ENCODE measurements at places on chromosomes 4 and X.

- H3K4me1 ChIP-seq = peaks cover 11% of the 10 kb centered on the region
- H3K4me3 ChIP-seq = no peak overlapping the region
- peaks cover 9% of the 10 kb centered on the region for H3K27me3 ChIP-seq
- DNase-seq = no peak
- H3K36me3 ChIP-seq = peaks cover 8% of the 10 kb centered on the region
Observed at GRCh38 chrX:10017872-10018271, 50.7 kb downstream of the CLDN34 start.

DNA sequence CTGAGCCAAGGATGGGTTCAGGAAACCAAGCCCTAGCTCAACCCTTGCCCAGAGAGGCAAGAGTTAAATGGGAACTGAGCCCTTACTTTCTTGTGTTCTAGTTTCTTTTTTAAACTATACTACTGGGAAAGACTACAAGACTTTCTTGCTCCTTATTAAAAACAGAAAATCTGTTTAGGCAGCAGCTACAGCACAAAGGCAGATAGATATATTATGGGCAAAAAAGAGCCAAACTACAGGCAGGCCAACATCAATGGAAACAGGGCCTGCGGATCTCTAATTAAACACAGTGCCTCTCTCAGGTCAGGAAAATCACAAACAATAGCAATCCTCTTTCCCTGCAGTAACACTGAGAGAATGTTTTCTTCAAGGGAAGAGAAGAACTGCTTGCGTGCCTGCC, 226.0 kb downstream of the LDB2 start:
- H3K36me3 ChIP-seq = no peaks in the 10 kb centered on the region
- no peaks in the 10 kb centered on the region for H3K27me3 ChIP-seq
- DNase-seq = no peak
- H3K27ac ChIP-seq = no peak overlapping the region

- no peaks in the 10 kb centered on the region for H3K4me1 ChIP-seq
- H3K27ac ChIP-seq = no peak overlapping the region
- DNase-seq = no peak
- no peaks in the 10 kb centered on the region for H3K36me3 ChIP-seq
- H3K4me3 ChIP-seq = no peak overlapping the region
- no peaks in the 10 kb centered on the region for H3K27me3 ChIP-seq
Observed at GRCh38 chr4:21780148-21780547, 168.4 kb downstream of the KCNIP4 start.

GRCh38 chrX:57977992-57978391, 67.7 kb upstream of the ZXDA start:
- no peaks in the 10 kb centered on the region for H3K27me3 ChIP-seq
- H3K4me1 ChIP-seq = no peaks in the 10 kb centered on the region
- no peak overlapping the region for H3K27ac ChIP-seq
- no peak overlapping the region for H3K4me3 ChIP-seq
- no peaks in the 10 kb centered on the region for H3K36me3 ChIP-seq

DNA sequence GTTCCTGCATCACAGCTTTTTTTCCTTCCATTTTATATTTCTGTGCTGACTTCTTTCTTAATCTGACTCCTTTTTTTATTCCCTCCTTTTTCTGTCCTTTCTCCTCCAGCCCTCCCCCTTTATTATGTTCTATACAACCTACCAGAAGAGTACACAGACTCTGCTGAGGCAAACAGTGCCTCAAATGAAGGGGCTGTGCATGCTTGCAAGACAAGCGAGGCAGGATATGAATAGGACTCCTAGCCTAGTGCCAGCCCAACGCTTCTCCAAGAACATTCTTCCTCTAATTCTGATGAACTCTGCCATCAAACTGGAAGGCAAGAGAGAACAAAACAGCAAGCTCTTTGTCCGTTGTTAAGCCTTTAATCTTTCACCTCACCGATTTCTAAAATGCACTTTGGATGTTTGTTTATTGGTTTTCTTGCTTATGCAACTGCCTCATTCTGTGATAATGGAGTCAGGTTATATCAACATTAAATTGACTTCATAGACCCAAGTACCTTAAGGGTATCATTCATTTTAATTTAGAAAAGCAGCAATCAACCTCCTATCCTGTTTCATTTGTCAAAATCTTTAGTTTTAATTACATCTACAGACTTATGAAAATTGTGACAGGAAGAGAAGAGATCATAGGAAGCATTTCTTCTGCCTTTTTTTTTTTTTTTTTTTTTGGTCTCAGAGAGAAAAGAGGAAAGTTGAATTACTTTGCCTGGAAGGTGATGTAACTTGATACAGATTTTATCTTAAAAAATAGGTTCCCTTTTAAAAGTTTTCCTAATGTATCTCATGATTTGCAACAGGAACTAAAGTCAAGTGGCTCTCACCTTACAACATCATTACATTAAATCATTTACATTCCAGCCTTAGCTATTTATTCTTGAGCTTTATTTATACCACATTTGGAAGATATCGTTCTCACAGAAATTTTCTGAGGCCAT, 284.7 kb upstream of the FTHL17 start:
- no peaks in the 10 kb centered on the region for H3K27me3 ChIP-seq
- no peak overlapping the region for H3K4me3 ChIP-seq
- DNase-seq = no peak
- no peaks in the 10 kb centered on the region for H3K4me1 ChIP-seq

DNA sequence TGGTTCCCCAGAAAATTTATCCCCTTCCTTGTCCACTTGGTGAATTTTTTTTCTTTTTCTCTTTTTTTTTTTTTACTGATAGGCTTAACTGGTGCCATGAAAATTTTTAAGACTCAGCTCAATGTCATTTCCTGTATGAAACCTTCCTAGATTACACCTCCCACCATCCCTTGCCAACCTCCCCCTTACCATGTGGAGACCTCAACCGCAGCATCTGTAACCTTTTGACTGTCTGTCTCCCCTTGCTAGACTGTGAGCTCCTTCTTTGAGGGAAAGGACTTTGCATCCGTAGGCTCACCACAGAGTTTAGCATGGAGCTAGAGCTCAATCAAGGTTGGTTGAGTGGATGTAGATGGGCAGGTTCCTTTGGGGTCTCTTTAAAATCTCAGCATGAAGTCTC, 5.2 kb upstream of the PGRMC1 start:
- H3K4me3 ChIP-seq = no peak overlapping the region
- peaks cover 55% of the 10 kb centered on the region for H3K27me3 ChIP-seq
- no peaks in the 10 kb centered on the region for H3K36me3 ChIP-seq
- no peak for DNase-seq

DNA sequence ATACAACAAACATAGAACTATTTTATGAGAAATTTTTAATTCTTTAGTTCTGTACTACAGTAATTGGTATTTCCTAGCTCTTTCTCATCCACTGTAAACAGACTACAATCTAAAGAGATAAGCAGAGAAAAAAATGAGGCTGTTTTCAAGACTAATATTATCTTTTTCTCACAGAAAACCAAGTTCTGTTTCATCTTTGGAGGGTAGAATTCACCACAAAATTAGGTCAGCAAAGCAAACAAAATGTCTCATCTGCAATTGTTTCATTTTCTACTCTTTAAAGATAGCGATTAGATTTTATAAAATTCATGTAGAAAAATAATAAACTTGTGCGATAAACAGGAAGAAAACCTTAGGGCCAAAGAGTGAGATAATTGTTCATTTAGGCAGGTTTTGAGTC, 10.8 kb downstream of the APOO start:
- no peaks in the 10 kb centered on the region for H3K27me3 ChIP-seq
- H3K36me3 ChIP-seq = no peaks in the 10 kb centered on the region
- DNase-seq = no peak
- no peak overlapping the region for H3K27ac ChIP-seq
- no peak overlapping the region for H3K4me3 ChIP-seq

GRCh38 chr4:110034026-110034393, 121.3 kb downstream of the EGF start:
- H3K36me3 ChIP-seq = no peaks in the 10 kb centered on the region
- DNase-seq = no peak
- no peak overlapping the region for H3K27ac ChIP-seq
- peaks cover 14% of the 10 kb centered on the region for H3K4me1 ChIP-seq
- peaks cover 40% of the 10 kb centered on the region for H3K27me3 ChIP-seq

- H3K36me3 ChIP-seq = no peaks in the 10 kb centered on the region
- no peak for DNase-seq
- H3K4me3 ChIP-seq = no peak overlapping the region
- no peak overlapping the region for H3K27ac ChIP-seq
- H3K4me1 ChIP-seq = no peaks in the 10 kb centered on the region
Observed at GRCh38 chr4:124484008-124484407, 228.5 kb downstream of the ANKRD50 start.

- DNase-seq = no peak
- H3K27me3 ChIP-seq = no peaks in the 10 kb centered on the region
- no peak overlapping the region for H3K4me3 ChIP-seq
Observed at GRCh38 chrX:27679281-27679680, 89.1 kb downstream of the DCAF8L2 start.

- no peaks in the 10 kb centered on the region for H3K4me1 ChIP-seq
- DNase-seq = no peak
- H3K27ac ChIP-seq = no peak overlapping the region
- no peaks in the 10 kb centered on the region for H3K36me3 ChIP-seq
- no peak overlapping the region for H3K4me3 ChIP-seq
Observed at GRCh38 chr4:144288011-144288903, 147.7 kb upstream of the GYPA start.

DNA sequence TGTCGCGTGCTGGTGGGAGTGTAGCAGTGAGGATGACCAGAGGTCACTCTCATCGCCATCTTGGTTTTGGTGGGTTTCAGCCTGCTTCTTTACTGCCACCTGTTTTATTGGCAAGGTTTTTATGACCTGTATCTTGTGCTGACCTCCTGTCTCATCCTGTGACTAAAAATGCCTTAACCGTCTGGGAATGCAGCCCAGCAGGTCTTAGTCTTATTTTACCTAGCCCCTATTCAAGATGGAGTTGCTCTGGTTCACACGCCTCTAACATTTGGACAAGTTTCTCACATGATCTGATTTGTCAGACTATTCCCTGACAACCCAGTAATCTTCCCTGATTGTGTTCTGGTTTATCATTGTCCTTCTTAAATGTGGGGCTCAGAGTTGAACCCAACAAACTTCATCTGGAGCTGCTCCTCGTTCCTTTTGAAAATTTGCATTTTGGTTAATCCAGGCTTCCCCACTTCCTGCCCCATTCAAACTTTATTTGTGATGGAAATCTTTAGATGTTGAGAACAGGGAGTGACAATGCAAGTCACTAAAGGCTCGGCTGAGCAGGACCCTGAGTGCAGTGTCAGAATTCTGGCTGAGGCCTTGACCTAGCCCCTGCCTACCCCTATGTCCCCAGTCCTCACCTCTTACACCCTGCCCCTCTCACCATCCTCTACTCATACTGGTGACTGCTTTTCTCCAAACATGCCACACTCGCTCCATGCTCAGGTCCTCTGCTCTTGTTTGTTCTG, 226.8 kb downstream of the STIM2 start:
- H3K36me3 ChIP-seq = no peaks in the 10 kb centered on the region
- no peak for DNase-seq
- H3K4me3 ChIP-seq = no peak overlapping the region
- H3K27me3 ChIP-seq = peaks cover 34% of the 10 kb centered on the region
- no peak overlapping the region for H3K27ac ChIP-seq

DNA sequence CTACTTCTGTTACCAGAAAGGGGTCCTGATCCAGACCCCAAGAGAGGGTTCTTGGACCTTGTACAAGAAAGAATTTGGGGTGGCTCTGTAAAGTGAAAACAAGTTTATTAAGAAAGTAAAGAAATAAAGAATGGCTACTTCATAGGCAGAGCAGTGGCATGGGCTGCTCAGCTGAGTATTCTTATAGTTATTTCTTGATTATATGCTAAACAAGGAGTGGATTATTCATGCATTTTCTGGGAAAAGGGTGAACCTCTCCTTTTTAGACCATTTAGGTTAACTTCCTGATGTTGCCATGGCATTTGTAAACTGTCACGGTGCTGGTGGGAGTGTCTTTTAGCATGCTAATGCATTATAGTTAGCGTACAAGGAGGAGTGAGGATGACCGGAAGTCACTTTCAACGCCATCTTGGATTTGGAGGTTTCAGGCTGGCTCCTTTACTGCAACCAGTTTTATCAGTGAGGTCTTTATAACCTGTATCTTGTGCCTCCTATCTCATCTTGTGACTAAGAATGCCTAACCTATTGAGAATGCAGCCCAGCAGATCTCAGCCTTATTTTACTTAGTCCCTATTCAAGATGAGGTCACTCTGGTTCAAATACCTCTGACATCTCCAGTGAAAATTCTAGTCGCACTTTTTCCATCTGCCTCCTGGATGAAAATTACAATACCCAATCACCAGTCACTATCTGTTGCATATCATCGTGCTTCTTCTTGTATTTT, 15.5 kb upstream of the TDO2 start:
- H3K4me3 ChIP-seq = no peak overlapping the region
- no peak for DNase-seq
- no peaks in the 10 kb centered on the region for H3K27me3 ChIP-seq

DNA sequence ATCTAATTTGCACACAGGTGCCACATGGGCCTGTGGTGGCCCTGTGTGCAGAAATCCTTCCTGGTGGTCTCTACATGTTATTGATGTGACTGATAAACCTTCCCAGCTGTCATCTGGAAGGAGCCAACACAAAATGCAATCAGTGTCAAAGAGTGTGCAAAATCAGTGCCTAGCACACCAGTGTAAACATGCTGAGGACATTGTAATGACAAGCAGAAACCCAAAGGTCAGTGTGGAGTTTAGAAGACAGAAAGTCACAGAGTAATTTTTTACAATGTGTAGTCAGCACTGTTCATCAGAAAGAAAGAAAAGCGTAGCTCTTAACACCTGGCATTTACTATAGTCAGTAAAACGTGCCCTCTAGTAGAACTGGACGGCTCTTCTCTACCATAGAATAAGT, 50.3 kb downstream of the PHKA2 start:
- H3K36me3 ChIP-seq = peaks cover 4% of the 10 kb centered on the region
- H3K4me3 ChIP-seq = no peak overlapping the region
- no peaks in the 10 kb centered on the region for H3K4me1 ChIP-seq
- DNase-seq = no peak

- H3K4me1 ChIP-seq = peaks cover 7% of the 10 kb centered on the region
- no peaks in the 10 kb centered on the region for H3K27me3 ChIP-seq
- H3K4me3 ChIP-seq = no peak overlapping the region
- H3K36me3 ChIP-seq = peaks cover 56% of the 10 kb centered on the region
Observed at GRCh38 chr4:153602758-153603157, 81.3 kb upstream of the TLR2 start.

- H3K36me3 ChIP-seq = peaks cover 10% of the 10 kb centered on the region
- peaks cover 24% of the 10 kb centered on the region for H3K4me1 ChIP-seq
- H3K4me3 ChIP-seq = no peak overlapping the region
Observed at GRCh38 chrX:123973921-123974320, 12.4 kb downstream of the STAG2 start.

DNA sequence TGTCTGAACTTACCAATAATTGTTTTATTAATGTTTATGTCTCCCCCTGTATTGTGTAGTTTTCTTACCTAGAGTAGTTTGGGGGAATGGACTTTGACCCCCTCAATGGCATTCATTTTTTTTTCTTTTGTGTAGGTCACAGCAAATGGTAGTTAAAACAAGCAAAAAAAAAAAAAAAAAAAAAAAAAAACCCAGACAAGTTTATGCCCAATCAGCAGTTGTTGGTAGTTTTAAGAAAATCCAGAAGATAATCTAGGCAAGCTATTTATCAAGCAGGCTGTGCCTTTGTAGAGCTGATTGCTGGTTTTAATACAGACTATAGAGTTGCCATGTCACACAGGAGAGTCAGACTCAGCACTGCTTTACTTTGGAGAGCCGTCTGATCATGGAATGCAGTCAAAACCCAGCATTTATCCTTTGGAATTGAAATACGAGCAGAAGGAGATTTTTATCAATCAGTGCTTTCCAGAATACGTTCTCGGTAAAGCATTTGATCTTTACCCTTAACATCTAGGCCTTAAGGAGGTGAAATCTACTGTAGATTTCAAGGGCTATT, 16.6 kb downstream of the DCUN1D4 start:
- H3K27me3 ChIP-seq = no peaks in the 10 kb centered on the region
- H3K4me3 ChIP-seq = no peak overlapping the region
- H3K27ac ChIP-seq = no peak overlapping the region
- DNase-seq = no peak
- peaks cover 1% of the 10 kb centered on the region for H3K4me1 ChIP-seq
